GM13976 (cell line): ENCODE measurements at places on chromosomes 7 and 10.
A peak's percentile ranks its signal among the peaks of the same experiment; 100 is the strongest.

- DNase-seq: no peak
Observed at GRCh38 chr10:12614177-12614995, 265.0 kb downstream of the CAMK1D start.

GRCh38 chr7:40700653-40701421 is 566.0 kb downstream of the SUGCT start:
- no peak for DNase-seq

- DNase-seq: no peak
Observed at GRCh38 chr10:5816170-5816569, 2.9 kb upstream of the GDI2 start.

GRCh38 chr7:119270045-119270464 is 1002.9 kb upstream of the KCND2 start:
- peak; percentile 18 for DNase-seq

GRCh38 chr10:59870152-59870551 is 36.2 kb downstream of the CCDC6 start:
- DNase-seq: no peak

- no peak for DNase-seq
Observed at GRCh38 chr7:37450035-37450434, 1.4 kb upstream of the ELMO1 start.

DNA sequence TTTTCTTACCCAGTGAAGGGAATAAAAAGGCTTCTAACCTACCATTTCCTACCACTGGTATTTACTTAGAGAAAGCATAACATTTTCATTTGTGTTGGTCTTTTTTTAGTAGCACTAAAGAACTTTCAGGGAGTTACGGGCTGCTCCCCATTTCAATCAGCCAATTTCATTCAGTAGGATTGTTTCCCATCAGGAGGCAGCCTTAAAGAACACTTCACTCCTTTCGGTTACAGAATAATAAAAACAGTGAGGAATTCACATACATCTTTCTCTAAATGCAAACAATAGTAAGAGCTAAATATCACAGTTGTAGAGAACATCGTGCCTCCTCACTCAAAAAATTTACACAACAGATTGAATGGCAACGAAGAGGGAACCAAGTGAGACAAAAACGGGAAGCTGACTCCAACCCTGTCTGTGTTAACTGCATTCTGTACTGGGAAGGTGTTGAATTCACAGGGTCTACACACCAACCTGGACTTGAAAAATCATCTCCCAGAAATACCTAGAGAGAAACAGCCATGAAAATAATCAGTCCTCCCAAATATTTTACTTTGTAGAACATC is 55.5 kb upstream of the ABLIM1 start:
- no peak for DNase-seq

DNA sequence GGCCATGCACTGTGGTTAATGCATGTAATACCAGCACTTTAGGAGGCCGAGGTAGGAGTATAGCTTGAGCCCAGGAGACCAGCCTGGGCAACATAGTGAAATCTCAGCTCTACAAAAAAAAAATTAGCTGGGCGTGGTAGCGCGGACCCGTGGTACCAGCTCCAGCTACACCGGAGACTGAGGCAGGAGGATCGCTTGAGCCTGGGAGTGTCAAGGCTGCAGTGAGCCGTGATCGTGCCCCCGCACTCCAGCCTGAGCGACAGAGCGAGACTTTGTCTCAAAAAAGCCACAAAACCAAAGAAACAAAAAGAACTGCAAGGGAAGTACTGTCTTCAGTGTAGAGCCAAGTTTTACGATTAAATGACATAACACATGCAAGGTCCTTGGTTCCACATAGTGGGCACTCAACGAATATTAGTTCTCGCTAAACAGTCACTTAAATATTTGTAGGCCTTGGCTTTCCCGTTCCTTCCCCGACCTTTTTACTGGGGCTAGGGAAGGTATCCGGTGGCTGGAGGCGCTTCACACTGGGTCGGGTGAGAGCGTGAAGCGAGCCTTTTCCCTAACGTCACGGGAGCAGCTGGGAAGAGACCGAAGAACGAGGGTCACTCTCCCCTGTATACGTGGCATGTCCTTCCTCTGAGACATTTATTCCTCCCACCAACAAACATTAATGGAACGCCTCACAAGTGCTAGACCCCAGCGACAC is 993 bp upstream of the SND1 start:
- DNase-seq: peak; percentile 25

DNA sequence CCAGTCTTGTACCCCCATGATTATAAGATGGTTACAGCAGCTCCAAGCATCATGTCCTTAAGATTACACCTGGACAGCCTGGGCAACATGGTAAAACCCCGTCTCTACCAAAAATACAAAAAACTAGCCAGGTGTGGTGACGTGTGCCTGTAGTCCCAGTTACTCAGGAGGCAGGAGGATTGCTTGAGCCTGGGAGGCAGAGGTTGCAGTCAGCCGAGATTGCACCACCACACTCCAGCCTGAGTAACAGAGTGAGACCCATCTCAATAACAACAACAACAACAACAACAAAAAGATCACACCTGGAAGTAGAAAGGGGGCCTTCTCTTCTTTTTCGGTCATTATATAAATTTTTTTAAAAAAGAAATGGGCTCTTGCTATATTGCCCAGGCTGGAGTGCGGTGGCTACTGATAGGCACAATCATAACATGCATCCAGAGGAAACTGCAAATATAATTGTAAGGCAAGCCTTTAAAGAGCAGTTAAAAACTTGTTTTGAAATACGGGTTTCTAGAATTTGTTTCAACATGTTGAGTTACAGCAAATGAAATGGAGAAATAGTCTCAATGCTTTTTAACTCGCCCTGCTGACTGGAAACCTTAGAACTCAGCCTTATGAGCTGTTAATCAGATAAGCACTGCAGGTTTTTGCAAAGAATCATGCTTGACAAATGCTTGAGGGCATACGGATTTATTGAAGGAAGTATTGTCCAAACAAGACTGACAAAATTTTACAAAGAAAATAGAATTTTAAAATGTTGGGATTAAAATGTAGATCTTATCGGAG is 4.7 kb upstream of the ENTPD7 start:
- no peak for DNase-seq

DNA sequence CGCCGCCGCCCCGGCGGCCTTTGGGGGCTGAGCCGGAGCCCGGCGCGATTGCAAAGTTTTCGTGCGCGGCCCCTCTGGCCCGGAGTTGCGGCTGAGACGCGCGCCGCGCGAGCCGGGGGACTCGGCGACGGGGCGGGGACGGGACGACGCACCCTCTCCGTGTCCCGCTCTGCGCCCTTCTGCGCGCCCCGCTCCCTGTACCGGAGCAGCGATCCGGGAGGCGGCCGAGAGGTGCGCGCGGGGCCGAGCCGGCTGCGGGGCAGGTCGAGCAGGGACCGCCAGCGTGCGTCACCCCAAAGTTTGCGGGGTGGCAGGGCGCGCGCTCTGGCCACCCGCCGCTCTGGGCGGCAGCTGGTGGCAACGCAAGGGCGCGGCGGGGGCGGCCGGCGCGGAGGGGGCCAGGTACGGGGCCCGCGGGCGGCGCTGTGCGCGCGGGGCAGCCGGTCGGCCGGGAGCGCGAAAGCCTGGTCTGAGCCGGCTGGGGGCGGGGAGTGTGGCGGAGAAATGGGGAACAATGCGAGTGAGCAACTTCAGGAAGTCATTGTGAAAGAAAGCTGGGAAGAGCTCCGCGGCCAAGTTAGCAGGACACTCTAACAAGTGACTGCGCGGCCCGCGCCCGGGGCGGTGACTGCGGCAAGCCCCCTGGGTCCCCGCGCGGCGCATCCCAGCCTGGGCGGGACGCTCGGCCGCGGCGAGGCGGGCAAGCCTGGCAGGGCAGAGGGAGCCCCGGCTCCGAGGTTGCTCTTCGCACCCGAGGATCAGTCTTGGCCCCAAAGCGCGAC is at the start of gene IKZF1:
Gene IKZF1 (plus strand): TSS at position 588 of the 782 bp plus-strand sequence. CDS start 14,346 bp downstream, outside the sequence.
- peak; percentile 59 for DNase-seq

DNA sequence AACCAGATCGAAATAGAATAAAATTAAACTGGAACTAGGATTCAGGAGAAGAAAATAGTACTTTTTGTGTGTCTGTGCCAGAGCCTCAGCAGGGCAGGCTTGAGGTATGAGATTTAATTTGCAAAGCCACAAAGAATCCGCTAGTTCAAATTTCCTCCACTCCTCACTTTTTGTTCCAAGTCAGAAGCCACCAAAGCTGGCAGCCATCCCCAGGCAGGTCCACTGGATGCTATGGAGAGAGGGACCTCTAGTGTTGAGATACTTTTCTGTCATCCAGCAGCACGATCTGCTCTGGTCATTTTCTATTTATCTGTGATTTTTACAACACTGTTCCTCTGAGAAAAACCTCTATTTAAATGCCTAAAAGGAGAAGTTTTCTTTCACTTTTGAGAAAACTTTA is 147.9 kb upstream of the FRMD4A start:
- DNase-seq: peak; percentile 41

GRCh38 chr7:152463709-152464311 is 28.0 kb upstream of the KMT2C start:
- peak; percentile 99 for DNase-seq

GRCh38 chr7:31775556-31775955 is 88.5 kb downstream of the PPP1R17 start:
- no peak for DNase-seq

GRCh38 chr7:39700932-39701331 is 77.6 kb downstream of the RALA start:
- no peak for DNase-seq

DNA sequence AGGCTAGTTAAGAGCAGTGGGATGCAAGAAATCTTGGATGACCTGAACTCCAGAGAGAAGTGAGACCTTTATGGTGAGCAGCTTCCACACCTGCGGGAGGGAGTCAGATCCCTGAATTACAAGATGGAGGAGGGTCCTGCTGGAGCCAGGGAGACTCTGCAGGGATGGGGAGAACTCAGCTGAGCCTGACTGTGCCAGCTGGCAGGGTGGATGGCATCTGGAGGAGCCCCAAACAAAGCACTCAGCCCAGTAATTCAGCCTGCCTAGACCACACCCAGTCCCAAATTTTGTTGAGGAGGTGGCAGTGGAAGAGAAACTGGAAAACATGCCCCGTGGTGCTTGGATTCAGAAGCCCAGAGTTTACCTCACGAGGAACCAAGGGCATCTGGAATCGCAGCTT is 208.2 kb downstream of the WDR11 start:
- no peak for DNase-seq

DNA sequence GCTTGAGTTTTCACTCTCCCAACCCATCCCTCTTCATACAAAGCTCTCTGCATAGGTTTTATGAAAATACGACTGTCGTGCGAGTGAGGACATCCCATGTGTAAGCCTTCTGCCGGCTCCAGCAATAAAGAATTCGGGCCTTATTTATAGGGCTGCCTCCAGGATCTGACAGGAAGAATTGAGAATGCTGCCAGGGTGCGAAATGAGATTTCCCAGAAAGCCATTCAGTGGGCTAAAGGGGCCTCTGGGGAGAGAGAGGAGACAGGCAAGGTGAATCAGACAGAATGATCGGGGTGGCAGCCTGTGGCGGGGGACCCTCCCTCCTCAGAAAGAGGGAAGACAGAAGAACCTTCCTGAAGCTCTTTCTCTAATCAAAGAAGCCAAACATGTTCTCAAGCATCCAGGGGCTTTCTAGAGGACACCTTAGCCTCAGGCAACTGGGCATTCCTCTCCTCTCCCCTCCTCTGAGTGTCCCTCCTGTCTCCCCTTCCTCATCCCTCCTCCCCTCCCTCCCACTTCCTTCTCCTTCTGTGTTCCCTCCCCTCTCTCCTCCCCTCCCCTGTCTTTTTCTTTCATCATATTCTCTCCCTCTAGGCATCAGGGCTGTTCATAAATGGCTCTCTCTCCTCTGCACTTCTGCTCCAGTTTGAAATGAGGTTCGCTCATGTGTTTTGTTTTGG is 410.9 kb downstream of the TYW1 start:
- no peak for DNase-seq

DNA sequence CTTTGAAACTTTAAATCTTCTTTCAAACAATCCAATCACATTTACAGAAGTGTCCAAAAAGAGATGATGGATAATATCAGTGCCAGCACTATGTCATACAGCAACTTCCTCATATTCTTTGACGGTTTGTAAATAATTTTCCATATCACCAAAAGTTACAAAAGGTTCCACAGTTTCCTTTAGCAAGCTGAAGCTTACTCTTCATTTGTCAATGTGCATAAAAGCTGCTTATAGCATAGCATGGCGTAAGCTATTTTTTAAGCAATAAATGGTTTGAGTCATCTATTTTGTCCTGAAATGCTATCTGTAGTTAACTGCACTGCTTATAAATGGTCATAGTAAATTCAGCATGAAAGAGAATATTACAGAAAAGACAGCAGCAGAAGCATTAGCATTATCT is 95.1 kb downstream of the ETV1 start:
- DNase-seq: no peak

GRCh38 chr10:132164761-132165278 is 21.9 kb upstream of the DPYSL4 start:
- DNase-seq: no peak

- no peak for DNase-seq
Observed at GRCh38 chr10:47249881-47250280, 50.1 kb upstream of the GDF10 start.

GRCh38 chr10:27542812-27543211 is 38.7 kb downstream of the RAB18 start:
- DNase-seq: no peak

DNA sequence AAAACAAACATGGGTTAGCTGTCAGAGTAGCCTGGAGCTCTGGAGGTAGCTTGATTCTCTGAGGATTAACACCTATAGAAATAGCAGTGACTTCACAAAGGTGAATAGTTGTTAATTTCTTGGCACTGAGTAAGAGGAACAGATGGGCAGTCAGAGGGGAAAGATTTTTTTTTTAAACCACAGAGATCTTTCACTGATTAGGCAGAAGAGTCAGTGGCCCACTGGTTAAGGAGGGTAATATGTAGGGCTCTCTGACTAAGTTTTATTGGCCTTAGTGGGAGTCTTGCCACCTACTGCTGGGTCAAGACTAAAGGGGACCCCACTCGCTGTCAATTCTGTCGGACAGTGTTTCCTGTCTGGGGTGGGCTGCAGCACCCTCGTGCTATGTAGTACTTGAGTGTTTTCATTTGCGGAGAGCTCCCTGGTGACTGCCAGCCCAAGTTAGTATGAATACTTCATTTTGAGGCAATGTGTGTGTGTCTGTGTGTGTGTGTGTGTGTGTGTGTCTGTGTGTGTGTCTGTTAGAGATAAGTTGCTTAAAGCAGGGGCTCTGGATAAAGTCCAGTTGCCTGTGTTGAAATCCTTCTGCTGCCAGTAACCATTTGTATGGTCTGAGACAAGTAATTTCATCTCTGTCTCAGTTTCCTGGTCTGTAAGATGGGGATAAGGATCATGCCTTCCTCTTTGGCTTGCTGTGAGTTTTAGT is 145.2 kb downstream of the ARID5B start:
- no peak for DNase-seq

DNA sequence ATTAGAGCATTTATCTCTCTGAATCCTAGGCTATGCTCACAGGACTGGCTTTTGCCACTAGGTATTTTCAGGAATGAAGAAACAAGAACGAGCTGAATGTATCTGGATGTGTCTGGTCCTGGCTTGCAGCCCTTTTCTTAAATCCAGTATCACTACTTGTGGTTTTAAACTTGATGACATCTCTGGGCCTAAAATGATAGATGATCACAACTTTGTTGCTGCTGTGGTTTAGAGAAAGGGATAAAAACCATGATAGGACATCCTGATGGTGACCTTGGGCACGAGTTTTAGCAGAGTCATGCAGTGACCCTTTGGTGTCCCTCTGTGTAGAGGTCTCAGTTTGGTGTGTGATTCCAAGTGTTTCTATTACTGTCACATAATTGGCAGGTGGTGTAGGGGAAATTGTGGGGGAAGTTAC is 31.7 kb upstream of the SEMA3C start:
- no peak for DNase-seq
